Astrocyte of the cerebellum (primary cell): ENCODE measurements at places on chromosomes 4 and X.

DNA sequence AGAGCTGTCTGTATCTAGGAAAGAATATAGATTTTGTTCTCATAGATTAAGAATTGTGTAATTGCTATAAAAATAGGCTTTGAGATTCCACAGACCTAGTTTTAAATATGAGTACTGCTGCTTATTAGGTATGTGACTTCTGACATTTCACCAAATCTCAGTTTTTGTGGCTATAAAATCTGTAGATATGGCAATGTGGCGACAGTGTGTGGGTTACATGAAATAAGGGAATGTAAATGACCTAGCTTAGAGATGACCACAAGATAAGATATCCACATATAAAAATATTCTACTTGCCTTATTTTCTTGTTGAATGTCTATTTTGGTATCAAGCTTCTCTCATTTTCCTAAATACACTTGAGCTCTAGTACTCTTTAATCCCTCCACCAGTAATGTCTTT is 193.8 kb downstream of the UNC5C start:
- no peak for DNase-seq

DNA sequence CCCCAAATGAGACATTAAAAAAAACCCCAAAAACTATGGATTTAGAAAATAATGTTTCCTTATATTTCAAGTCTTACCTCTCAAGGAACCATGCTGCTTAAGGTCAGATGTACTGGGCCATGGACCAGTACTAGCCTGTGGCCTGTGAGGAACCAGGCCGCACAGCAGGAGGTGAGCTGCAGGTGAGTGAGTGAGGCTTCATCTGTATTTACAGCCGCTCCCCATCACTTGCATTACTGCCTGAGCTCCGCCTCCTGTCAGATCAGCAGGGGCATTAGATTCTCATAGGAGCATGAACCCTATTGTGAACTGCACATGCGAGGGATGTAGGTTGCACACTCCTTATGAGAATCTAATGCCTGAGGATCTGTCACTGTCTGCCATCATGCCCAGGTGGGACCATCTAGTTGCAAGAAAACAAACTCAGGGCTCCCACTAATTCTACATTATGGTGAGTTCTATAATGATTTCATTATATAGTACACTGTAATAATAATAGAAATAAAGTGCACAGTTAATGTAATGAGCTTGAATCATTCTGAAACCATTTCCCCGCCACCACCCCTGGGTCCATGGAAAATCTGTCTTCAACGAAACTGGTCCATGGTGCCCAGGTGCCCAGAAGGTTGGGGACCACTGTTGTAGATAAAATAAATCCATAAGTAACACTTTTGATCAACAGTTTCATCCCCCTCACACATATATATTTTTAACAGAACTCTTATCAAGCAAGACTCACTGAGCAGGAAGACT is 105.3 kb upstream of the CBR4 start:
- no peak for DNase-seq

DNA sequence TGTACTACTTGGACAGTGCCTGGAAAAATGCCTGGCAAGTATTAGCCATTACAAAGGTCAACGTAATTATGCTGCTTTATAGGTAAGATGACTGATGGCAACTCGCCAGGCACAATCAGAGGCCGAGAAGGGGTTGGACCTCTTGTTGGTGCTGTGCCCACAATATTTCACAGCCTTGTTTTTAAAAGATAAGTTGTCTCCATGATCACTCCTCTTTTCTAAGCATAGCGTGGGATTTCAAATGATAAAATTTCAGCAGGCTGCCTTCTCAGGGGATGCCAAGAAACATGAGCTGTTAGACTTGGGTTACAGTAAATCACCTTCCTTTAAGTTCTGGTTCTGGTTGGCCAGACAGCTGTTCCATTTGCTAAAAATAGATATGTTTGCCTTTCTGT is 26.9 kb downstream of the HOPX start:
- DNase-seq = no peak

DNA sequence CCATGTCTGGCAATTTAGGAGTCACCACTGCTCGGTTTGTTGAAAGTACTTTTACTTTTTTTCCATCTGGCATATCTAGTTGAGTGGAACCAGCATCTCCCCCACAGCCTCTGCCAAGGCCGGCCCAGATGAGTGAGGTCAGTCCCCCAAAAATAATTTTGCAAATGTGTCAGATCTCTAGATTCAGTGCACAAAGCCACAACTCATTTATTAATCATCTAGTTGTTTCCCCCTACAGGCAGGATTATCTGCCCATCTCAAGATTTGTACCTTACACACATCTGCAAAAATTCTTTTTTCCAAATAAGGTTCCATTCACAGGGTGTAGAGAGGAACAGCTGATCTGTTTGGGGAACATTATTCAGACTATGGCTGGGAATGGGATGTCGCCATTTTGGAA is 174.0 kb upstream of the MXRA5 start:
- DNase-seq = no peak

DNA sequence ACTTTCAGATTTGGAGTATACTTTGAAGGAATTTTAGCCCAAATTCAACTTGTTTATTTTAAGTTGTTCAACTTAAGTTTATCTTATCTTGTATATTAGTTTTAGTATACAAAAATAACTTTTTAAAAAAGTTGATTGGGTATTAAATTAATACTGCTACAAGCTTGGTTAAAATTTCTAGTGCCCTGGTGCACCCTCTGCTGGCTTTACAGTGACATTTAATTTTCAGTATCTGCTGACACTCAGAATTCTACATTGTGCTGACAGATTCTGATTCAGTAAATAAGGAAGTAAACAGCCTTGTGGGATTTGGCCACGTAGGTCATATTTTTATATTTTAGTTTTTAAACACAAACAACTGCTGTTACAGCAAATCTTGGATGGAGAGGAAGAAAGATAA is 2.9 kb downstream of the EDA start:
- DNase-seq = no peak

DNA sequence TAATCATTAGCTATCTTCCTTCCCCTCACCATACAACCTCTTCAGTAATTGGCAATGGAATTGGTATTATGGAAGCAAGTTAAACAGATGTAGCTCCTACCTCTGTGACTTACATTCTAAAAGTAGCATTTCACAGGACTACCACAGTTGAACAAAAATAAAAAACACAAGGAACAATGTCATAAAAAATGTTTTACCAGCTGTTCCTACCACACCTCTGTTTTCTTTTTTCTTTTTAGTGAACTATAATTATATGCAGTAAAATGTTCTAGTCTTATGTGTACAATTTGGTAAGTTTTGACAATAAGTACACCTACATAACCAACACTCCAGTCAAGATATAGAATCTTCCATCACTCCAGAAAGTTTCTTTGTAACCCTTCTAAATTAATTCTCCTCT is 54.1 kb upstream of the GEMIN8 start:
- no peak for DNase-seq

DNA sequence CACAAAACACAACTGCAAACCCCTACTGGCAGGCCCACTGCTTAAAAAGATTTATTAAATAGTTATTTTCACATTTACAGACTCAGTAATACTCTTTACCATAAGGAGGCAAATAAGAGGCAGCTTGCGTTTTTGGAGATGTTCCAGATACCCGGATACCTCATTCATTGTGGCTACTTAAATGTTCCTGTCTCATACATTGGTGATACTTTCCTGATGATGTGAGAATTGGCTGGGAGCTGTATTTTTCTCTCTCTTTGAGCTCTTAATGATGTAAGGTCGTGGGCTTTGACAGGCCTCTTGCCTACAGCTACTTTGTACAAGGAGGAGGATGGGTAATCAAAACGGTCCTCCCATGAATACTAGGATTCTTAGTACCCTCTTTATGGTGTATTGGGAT is 101.5 kb downstream of the AKAP4 start:
- no peak for DNase-seq

DNA sequence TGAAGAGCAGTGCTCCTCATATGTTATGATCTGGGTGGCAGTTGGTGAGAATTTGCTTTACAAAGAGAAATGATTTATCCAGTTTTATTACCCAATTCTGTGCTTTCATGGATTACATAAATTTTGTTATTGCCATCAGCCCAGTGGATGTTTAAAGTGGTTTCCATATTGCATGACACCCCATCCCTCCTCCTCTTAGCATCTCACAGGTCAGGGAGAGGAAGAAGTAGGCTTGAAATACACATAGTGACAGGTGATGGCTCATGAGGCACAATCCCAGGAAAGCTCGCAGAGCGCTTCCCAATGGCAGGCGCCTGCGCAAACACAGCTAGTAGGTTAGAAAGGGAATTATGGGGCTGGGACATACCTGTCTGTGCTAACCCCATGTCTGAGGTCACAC is 47.7 kb upstream of the GATB start:
- DNase-seq = no peak

DNA sequence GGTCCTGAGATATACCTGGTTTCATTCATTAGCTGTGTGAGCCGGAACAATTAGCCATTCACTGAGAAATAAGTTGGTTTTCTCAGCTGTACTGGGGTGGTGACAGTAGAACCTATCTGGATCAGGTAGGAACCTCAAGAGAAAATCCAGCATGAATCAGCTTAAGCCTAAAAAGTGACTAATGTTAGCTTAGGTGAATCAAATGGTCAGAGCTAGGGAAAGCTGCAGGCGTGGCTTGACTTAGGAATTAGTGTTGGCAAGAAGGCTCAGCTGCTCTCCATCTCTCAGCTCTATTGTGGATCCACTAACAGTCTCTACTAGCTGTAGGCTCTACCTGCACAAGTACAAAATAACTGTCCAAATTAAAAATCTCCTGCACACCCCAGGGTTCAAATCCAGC is 1025.5 kb downstream of the RAB28 start:
- DNase-seq = no peak

DNA sequence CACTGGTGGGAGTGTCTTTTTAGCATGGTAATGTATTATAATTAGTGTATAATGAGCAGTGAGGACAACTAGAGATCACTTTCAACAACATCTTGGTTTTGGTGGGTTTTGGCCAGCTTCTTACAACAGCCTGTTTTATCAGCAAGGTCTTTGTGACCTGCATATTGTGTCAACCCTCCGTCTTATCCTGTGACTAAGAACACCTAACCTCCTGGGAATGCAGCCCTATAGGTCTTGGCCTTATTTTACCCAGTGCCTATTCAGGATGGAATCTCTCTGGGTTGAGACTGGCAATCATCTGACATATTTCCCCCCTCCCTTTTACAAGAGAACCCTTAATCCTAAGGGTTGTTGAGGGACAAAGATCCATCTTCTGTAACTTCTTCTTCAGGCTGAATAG is 21.9 kb upstream of the ADH4 start:
- DNase-seq = no peak

GRCh38 chr4:1871471-1872021 is 353 bp downstream of the NSD2 start:
- no peak for DNase-seq

DNA sequence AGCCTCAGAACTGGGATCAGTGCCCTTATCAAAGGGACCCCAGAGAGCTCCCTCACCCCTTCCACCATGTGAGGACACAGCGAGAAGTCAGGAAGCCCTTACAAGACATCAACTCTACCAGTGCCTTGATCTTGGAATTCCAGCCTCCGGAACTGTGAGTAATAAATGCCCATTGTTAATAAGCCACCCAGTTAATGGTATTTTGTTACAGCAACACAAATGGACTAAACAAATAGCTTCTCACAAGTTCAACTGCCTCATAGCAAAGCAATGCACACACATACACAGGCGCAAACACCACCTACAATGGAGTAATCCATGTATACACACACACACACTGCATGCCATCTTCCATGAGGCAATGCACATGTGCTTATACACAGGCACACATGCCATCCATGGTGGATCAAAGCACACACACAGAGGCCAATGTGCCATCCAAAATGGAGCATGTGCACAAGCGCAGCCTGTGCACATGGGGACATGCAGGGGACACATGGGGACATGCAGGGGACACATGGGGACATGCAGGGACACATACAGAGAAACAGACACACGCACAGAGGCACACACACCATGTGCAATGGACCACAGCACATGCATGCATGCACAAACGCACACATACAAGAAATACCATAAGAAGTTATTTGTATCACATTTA is 137.6 kb upstream of the TBL1X start:
- DNase-seq = no peak

DNA sequence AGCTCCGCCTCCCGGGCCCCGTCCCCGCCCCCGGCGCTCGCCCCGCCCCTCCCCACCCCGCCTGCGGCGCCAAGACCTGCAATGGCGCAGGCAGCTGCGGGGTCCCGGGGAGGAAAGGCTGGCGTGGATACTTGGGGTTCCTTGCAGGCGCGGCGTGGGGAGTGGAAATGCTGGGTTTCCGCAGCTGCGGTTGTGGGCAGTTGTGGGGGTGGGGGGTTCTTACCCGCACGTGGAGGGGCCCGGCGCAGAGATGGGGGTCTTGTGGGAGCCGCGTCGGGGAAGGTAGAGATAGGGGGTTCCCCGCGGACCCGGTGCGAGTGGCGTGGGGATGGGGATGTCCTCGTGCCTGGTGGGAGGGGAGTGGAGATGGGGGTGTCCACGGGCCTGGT is 680 bp upstream of the ASMTL start:
- DNase-seq = no peak

DNA sequence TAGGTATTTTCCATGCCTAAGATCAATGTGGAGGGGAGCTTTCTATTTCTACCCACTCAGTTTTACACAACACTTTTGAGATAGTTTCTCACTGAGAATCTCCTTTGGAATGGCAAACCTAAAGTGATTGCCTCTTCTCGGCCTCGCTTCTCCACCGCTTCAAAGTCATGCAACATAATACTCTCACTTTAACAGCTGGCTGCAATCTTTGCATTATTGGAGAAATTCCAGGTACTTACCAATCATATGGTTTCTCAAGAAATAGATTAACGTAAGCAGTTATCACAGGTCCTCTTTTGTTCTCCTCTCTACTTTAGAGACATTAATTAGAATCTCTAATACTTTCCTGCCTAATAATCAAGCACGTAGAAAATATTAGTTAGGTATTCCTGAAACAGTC is 3.7 kb upstream of the IL13RA2 start:
- no peak for DNase-seq

DNA sequence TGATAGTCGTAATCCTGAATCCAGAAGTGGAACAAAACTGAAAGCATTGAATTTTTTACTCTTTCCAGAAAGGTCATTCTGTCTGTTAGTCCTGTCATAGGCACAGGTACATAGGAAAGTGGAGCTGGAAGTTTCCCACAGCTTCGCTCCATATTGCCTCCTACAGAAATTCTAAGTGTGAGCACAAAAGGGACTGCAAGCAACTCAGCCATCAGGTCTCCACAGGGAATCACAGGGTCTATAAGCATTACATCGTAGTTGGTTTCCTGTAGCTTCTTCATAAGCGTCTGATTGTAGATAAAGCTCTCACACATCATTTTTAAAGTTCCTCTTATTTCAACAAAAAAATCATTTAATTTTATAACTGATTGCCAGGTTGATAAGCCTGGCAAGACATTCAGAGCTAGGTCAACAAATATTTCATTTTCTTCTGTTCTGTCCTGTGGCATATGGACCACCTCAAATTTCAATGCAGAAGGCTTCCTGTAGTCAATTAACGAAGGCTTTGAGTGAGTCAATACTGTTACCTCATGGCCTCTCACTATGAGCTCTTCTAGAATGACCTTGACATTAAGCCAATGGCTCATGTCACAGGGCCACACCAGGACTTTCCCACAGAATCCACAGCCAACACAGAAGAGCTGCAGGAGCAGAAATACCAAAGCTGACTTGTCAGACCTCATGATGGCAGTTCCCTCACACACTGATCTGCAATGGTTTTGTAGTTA is at the start of gene UGT2A3:
Gene UGT2A3 (minus strand): TSS at position 727 of the 728 bp plus-strand sequence. CDS start 44 bp downstream, at position 683.
- no peak for DNase-seq
